ENCODE measurements at places on chromosomes 4 and X. TPM values are rescaled to one million over a fixed set of nuclear protein-coding genes. Genes with fewer than 3 reads are reported as not detected.

The PHOX2B gene
- not detected for polyA plus RNA-seq

The ZNF157 gene
- polyA plus RNA-seq: 0.39 TPM

The FATE1 gene
- 3.9 TPM for polyA plus RNA-seq

The LDOC1 gene
- polyA plus RNA-seq: 49.7 TPM

The TMEM150C gene
- 3.5 TPM for polyA plus RNA-seq

The P2RY4 gene
- polyA plus RNA-seq: 0.25 TPM

The NKX3-2 gene
- polyA plus RNA-seq: 0.06 TPM

The TENM3 gene
- polyA plus RNA-seq: 17.7 TPM

The SPANXB1 gene
- not detected for polyA plus RNA-seq

The UGT2B17 gene
- polyA plus RNA-seq: not detected

The GPR50 gene
- polyA plus RNA-seq: 0.23 TPM

The TADA2B gene
- 26.6 TPM for polyA plus RNA-seq

The SEC24B gene
- 27.9 TPM for polyA plus RNA-seq

The NDP gene
- polyA plus RNA-seq: 1.1 TPM

The TMPRSS11A gene
- polyA plus RNA-seq: 0.12 TPM

The PNMA5 gene
- polyA plus RNA-seq: 0.06 TPM

The MAGEA9B gene
- polyA plus RNA-seq: not detected

All from hindlimb muscle (tissue), 1 donor.